ENCODE measurements at places on chromosomes 3 and 15. TPM values are rescaled to one million over a fixed set of nuclear protein-coding genes. Genes with fewer than 3 reads are reported as not detected.

DNA sequence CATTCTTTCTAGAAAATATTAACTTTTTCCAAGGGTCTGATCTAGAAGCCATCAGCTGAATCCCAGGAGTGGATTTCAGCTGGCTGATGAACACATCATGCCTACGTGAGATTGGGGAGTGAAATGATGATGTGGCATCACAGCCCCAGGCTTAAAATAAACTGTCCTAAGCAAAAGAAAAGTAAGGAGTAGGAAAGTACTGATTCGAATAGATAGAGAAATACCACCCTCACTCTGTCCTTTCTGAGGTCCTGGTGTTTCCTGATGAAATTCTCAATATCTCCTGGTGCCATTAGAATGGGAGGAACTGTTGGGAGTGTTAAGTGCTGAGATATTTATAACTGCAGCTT, 376.8 kb upstream of the SEMA6D start:
- no peak overlapping the region for H3K27ac ChIP-seq
- H3K4me3 ChIP-seq = no peak overlapping the region
- H3K4me1 ChIP-seq = no peaks in the 10 kb centered on the region
- no peaks in the 10 kb centered on the region for H3K36me3 ChIP-seq
- H3K27me3 ChIP-seq = no peaks in the 10 kb centered on the region

DNA sequence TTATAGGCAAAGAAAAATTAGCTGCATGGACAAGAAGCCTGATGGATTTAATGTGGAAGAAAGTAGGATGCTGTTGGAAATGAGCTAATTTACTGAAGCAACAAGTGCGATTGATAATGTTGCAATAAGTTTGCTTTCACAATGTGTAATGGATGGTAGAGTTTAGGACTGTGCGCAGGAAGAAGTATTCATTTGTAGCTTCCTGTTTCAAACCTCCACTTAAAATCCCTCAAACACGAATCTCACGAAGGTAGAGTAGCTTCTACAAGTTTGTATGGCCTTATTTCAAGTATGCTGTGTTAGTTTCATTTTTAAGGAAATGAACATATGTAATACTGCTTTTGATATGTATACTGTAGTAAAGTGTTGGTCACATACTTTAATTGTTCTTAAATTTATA, 42.3 kb downstream of the KCNH8 start:
- no peak overlapping the region for H3K4me3 ChIP-seq
- no peaks in the 10 kb centered on the region for H3K4me1 ChIP-seq
- H3K27me3 ChIP-seq = no peaks in the 10 kb centered on the region
- H3K36me3 ChIP-seq = no peaks in the 10 kb centered on the region
- no peak overlapping the region for H3K27ac ChIP-seq
- DNase-seq = no peak

DNA sequence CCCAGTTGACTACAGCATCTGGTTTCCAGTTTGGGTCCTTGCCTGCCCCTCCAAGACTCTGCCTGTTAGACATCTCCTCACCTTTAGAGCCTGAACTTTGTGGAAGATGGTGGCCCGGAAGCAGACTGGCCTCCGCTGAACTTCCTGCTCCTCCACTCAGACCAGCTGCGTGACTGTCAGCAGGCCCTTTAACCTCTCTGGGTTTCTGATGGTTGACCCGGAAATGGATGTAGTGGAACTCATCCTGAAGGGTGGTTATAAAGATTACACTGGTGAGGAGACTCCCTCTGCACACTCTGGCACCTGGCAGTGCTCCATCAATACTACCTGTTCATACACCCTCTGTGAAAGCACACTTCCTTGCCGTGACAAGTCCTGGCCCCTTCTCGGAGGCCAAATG, 151.9 kb upstream of the TLE3 start:
- peaks cover 20% of the 10 kb centered on the region for H3K4me1 ChIP-seq
- no peak overlapping the region for H3K27ac ChIP-seq
- no peak overlapping the region for H3K4me3 ChIP-seq
- no peak for DNase-seq
- H3K27me3 ChIP-seq = no peaks in the 10 kb centered on the region

The ANKRD63 gene
- total RNA-seq = not detected

The SOX14 gene
- total RNA-seq = not detected

- no peak overlapping the region for H3K27ac ChIP-seq
- no peaks in the 10 kb centered on the region for H3K27me3 ChIP-seq
- H3K4me3 ChIP-seq = no peak overlapping the region
- no peaks in the 10 kb centered on the region for H3K4me1 ChIP-seq
- no peaks in the 10 kb centered on the region for H3K36me3 ChIP-seq
- no peak for DNase-seq
These were observed 136.6 kb upstream of the RARB start for GRCh38 chr3:25291481-25291905.

The PEAK1 gene
- total RNA-seq = 26.3 TPM

GRCh38 chr3:27426926-27427325, 57.3 kb downstream of the SLC4A7 start:
- no peak overlapping the region for H3K4me3 ChIP-seq
- no peak for DNase-seq
- no peaks in the 10 kb centered on the region for H3K27me3 ChIP-seq
- H3K27ac ChIP-seq = no peak overlapping the region

The SLC6A1 gene
- not detected for total RNA-seq

DNA sequence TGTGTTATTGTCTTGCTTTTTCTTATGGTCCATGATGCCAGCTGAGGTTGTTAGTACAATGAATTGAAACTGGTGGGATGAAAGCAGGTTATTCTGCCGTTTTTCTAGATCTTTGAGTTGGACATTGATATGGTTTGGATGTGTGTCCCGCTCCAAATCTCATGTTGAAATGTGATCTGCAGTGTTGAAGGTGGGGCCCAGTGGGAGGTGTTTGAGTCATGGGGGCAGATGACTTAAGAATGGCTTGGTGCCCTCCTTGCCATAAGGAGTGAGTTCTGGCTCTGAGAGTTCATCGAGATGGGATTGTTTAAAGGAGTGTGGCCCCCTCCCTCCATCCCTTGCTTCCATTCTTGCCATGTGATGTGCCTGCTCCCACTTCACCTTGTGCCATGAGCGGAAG, 80.3 kb upstream of the PIAS1 start:
- no peak overlapping the region for H3K4me3 ChIP-seq
- H3K36me3 ChIP-seq = no peaks in the 10 kb centered on the region
- no peak overlapping the region for H3K27ac ChIP-seq
- DNase-seq = no peak
- H3K4me1 ChIP-seq = no peaks in the 10 kb centered on the region

The GPR149 gene
- not detected for total RNA-seq

DNA sequence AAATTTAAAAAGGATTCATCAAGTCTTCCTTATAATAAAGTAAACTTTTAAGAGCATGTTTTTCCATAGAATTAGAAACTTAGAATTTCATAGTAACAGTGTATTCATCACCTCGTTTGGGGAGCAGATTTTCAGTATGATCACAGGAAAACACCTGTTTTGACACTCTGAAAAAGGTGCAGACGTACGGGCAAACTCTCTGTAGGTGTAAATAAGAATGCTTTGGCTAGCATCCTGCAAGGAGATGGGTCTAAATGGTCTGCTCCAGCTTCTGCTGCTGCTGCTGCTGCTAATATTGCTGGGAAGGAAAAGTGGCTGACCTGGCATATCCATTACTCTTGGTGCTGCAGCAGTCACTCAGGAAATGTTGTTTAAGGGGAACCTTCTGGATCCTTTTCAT, 66.0 kb downstream of the MBNL1 start:
- no peaks in the 10 kb centered on the region for H3K27me3 ChIP-seq
- H3K36me3 ChIP-seq = peaks cover 13% of the 10 kb centered on the region
- no peak for DNase-seq

The NPAP1 gene
- total RNA-seq = not detected

GRCh38 chr15:75050283-75050682, 26.9 kb downstream of the PPCDC start:
- no peak overlapping the region for H3K27ac ChIP-seq
- peak; percentile 19 for DNase-seq
- peaks cover 11% of the 10 kb centered on the region for H3K4me1 ChIP-seq

GRCh38 chr3:186959029-186959624, 28.8 kb downstream of the ST6GAL1 start:
- no peak for DNase-seq
- no peaks in the 10 kb centered on the region for H3K27me3 ChIP-seq
- H3K27ac ChIP-seq = no peak overlapping the region
- peaks cover 24% of the 10 kb centered on the region for H3K4me1 ChIP-seq
- peaks cover 13% of the 10 kb centered on the region for H3K36me3 ChIP-seq
- no peak overlapping the region for H3K4me3 ChIP-seq

DNA sequence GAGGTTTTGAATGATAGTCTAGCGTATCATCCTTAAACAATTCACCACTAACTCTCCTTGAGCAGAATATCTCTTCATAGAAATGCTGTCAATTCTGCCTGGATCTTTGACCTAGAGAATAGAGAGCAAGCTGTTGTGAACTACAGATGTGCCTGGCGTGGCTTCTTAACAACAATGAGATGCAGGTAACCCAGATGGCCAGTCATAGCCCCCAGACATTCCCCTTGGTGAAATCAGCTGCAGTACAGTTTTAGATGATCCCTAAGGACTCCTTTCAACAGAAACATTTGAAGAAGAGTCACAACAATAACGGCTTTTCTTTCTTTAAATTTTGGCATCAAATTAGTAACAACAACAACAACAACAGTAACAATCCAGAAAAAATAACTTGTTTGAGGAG, 1041.3 kb downstream of the ROBO1 start:
- no peaks in the 10 kb centered on the region for H3K4me1 ChIP-seq
- H3K27ac ChIP-seq = no peak overlapping the region
- no peak for DNase-seq
- no peak overlapping the region for H3K4me3 ChIP-seq
- H3K36me3 ChIP-seq = no peaks in the 10 kb centered on the region

- peak overlapping the region; percentile 95 for H3K4me3 ChIP-seq
- peak overlapping the region; percentile 99 for H3K27ac ChIP-seq
- peaks cover 18% of the 10 kb centered on the region for H3K36me3 ChIP-seq
- H3K4me1 ChIP-seq = peaks cover 38% of the 10 kb centered on the region
- H3K27me3 ChIP-seq = no peaks in the 10 kb centered on the region
These were observed 1.4 kb upstream of the NDUFAF3 start for GRCh38 chr3:49020330-49021212.

- H3K27me3 ChIP-seq = no peaks in the 10 kb centered on the region
- H3K4me3 ChIP-seq = no peak overlapping the region
- no peaks in the 10 kb centered on the region for H3K4me1 ChIP-seq
- DNase-seq = no peak
These were observed 424.3 kb downstream of the ROBO2 start for GRCh38 chr3:77464111-77464688.

The LYZL4 gene
- total RNA-seq = not detected

The PPP4R2 gene
- 122 TPM for total RNA-seq

DNA sequence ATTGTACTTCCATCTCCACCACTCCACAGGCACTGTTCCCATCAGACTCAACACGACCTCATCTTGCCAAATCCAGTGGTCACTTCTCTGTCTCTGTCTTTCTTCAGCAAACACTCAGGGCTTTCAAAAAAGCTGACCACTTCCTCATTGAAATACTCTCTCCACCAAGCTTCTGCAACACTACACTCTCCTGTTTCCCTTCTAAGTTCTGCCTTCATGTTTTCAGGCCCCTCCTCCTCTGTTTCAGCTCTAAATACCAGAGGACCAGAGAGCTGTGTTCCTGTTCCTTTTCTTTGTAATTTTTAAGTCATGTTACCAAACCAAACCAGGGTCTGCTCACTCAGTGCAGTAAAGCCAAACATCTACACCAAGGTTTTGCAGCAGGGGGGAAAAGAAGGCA, 33.8 kb upstream of the ACP3 start:
- H3K36me3 ChIP-seq = no peaks in the 10 kb centered on the region
- no peak overlapping the region for H3K27ac ChIP-seq
- H3K27me3 ChIP-seq = no peaks in the 10 kb centered on the region

DNA sequence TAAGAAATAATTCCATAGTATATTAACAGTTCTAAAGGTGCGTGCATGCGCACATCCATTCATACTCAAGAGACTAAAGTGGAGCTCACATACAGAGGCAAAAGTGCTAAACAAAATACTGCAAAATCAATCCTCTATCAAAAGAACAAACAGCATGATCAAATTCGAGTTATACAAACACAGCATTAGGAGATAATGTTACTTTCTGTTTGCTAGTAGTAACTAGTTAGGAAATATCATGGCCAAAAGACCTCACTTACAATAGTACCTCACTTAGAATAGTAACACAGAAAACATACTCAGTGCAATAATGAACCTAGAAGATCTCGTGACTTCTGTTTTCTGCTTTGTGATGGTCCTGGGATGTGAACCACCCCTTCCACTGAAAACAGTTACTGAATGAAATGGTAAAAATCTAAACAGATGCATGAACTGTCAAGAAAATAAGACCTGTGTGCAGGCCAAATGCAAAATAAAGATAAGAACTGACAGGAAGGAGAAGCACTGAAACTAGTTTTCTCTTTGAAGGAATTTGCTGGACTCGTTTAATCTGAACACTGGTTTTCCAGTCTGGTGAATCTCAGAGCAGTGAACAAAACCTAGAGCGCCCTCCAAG, 20.9 kb upstream of the CEMIP start:
- no peak overlapping the region for H3K27ac ChIP-seq
- no peak overlapping the region for H3K4me3 ChIP-seq
- H3K4me1 ChIP-seq = no peaks in the 10 kb centered on the region
- DNase-seq = no peak
- H3K36me3 ChIP-seq = no peaks in the 10 kb centered on the region

The TMCO5A gene
- total RNA-seq = not detected

The CYP11A1 gene
- not detected for total RNA-seq

DNA sequence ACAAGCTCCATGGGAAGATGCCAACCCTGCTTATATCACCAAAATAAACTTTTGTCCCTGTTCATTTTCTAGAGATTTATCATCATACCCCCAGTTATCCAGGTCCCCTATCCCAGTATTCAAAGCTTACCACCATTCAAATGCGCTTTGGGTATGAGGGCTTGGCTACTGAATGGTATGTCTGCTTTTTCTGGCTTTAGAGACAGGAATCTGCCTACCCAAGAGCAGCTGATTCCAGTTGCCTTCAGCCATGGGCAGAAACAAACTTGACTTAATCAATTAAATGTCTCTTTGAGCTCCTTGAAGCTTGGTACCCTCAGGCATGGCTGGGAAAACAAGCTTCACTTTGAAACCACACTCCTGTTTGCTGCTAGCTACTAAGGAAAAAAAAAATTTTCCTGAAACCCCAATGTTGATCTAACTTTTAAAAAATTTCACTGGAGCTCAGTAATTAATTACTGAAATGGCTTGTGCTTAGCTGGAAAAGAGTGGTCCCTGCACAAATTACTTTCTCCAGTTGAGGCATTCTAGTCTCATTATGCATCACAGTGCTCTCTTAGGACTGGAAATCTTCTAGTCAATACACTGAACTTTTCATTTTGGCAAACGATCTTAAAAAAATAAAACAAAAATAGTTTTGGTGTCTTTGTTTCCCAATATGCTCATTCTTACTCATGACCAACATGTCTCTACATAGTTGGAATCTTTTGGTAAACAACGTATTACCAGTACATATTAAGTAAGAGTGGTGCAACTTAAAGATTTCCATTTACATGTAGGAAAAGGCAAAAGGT, 242.8 kb downstream of the DTWD1 start:
- H3K27me3 ChIP-seq = no peaks in the 10 kb centered on the region
- H3K4me3 ChIP-seq = no peak overlapping the region
- H3K4me1 ChIP-seq = no peaks in the 10 kb centered on the region
- H3K27ac ChIP-seq = no peak overlapping the region
- no peaks in the 10 kb centered on the region for H3K36me3 ChIP-seq

GRCh38 chr15:95603802-95604201, 726.7 kb upstream of the NR2F2 start:
- no peaks in the 10 kb centered on the region for H3K27me3 ChIP-seq
- no peak overlapping the region for H3K4me3 ChIP-seq
- no peaks in the 10 kb centered on the region for H3K36me3 ChIP-seq
- DNase-seq = no peak
- no peaks in the 10 kb centered on the region for H3K4me1 ChIP-seq

The RTP4 gene
- 2.4 TPM for total RNA-seq

Data from CD8-positive, alpha-beta memory T cell (primary cell).